ENCODE measurements at places on chromosomes 7 and 10.

GRCh38 chr7:99748846-99749579, 14.0 kb upstream of the CYP3A7 start:
- DNase-seq: no peak

GRCh38 chr7:24851786-24852185, 94.5 kb upstream of the GSDME start:
- DNase-seq: peak; percentile 16

DNA sequence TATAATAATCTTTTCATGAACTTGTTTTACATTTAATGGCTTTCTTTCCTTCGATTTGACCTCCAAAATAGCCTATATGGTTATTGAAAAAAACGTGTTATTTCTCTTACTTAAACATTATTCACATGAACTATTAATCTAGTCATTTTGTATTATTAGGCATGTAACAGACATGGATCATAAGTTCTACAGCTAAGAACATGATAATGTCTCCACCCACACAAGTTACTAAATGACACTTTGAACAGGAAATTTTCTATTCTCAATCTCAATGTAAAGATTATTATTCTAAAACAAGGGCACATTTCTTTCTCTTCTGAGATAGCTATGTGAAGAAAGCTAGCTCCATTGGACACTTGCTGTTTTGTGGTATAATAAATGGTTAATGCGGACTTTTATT, 10.0 kb downstream of the LAMB4 start:
- DNase-seq: no peak

- no peak for DNase-seq
Measured at GRCh38 chr10:14543046-14543903, 212.6 kb upstream of the FRMD4A start.

GRCh38 chr10:101995451-101996063, 60.4 kb downstream of the ARMH3 start:
- DNase-seq: no peak
